ENCODE measurements at places on chromosomes 6 and 20. TPM values are rescaled to one million over a fixed set of nuclear protein-coding genes. Genes with fewer than 3 reads are reported as not detected.

GRCh38 chr6:56193846-56194245, 53.5 kb downstream of the COL21A1 start:
- no peak for DNase-seq

DNA sequence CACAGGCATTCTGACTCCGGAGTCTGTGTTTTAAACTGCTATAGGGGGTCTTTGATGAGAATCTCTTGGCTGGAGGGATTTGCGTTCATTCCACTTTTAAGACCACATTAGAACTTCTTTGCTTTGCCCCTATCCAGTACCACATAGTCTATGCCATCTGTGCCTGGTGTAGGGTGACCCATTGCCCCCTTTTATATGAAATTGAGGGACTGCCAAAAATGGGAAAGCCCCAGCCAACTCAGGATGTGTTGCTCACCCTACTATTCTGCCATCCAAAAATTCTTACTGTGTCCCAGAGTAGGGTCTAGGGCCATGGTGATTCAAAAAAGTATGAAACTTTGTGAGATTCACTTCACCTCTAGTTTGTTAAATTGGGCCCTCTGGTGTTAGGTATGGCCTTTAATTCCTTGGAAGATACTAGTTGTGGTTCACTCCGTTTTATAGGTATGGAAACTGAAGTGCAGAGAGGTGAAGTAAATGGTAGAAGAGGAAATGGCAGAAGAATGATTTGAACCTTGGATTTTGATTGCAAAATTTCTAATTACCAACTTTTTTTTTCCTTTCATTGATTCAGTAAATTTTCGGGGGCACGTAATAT, 1.4 kb downstream of the PFDN4 start:
- no peak for DNase-seq

GRCh38 chr6:36998723-36999038, 6.8 kb upstream of the FGD2 start:
- no peak for DNase-seq

GRCh38 chr6:144075875-144076274, 19.5 kb downstream of the SF3B5 start:
- DNase-seq = no peak

The KCNB1 gene
- not detected for polyA plus RNA-seq

Measured in small intestine (tissue), 16 donors.